ENCODE measurements at places on chromosomes 3 and 15.

DNA sequence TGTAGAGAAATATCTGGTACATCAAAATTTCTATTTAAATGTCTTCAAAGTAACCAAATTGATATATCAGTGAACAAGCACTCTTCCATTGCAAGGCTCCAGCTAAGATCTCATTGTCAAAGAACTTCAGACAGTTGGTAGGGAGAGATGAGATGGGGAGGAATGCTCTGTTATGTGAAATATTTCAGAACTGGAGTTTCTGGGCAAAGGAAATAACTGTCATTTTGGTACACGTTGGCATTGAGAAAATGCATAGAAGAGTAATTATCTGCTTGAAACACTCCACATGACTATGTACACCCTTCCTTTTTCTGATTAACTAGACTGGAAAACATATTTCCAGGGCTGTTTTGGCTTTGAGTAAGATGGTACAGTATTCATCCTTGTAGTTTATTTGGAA lies 297.5 kb upstream of the RASGRP1 start:
- DNase-seq, result no peak

GRCh38 chr15:33871980-33872379 lies 96.3 kb upstream of the CHRM5 start:
- DNase-seq, result no peak

DNA sequence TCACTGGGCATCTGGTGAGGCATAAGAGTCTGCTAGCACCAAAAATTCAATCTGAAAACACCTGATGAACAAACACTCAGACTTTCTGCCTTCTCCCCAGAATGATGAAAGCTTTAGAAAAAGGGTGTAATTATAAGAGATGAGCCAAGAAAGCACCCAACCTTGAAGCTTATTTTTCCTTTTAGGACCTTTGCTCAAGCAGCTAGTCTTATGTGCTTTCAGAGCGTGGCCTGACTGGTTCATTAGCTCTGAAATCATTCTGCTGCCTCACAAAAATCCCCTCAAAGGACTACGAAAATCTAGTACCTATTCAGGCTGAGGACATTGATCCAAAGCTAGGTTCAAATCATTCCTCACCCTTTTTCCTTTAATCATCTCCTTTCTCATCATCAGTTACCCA lies 662.3 kb downstream of the MAGI1 start:
- DNase-seq, result no peak

DNA sequence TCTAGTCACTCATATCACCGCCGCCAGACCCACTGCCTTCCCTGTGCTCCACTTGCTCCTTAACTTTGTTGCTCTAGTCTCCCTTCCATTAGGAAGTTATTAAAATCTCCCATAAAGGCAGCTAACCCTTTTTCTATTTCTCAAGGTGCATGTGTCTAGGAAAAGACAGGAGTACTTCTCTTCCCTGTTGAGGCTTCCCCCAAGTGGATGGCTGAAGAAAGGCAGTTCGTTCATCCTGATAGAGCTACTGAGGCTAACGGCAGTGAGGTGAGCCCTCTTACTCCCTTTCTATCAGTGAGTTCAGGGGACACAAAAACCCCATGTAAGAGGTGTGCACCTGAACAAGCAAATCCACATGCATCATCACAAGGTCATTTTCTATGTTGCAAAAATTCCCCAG lies 397.8 kb downstream of the IGSF11 start:
- no peak for DNase-seq

GRCh38 chr3:124116906-124117305 lies 125.0 kb upstream of the ROPN1 start:
- DNase-seq, result no peak

GRCh38 chr15:29795610-29796009 lies 26.7 kb downstream of the TJP1 start:
- DNase-seq, result no peak

GRCh38 chr3:143152043-143152442 lies 32.5 kb downstream of the CHST2 start:
- DNase-seq, result no peak

- no peak for DNase-seq
Observed at GRCh38 chr15:26537663-26538062, 235.2 kb downstream of the GABRB3 start.

DNA sequence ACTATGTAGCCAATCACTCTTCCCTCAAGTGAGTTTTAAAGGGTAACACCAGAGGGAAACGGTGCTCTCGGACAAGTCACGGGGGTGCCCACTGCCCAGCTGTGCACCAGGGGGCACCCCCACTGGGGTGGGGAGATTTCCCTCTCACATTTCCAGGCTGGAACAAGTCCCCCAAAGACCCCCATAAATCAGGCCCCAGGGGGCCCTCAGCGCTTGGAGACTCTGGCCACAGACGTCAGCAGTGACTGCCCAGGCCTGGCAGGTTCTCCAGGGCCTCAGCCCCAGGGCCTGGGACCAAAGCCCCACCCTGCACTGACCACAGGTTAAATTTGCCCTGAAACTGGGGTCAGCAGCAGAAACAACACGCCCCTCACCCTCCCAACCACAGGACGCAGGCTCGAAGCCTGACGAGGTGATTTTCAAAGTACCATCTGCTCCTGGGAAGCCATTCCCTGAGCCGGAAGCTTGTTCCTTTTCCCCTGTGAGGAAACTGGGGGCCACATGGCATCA lies 17.0 kb downstream of the XXYLT1 start:
- no peak for DNase-seq

DNA sequence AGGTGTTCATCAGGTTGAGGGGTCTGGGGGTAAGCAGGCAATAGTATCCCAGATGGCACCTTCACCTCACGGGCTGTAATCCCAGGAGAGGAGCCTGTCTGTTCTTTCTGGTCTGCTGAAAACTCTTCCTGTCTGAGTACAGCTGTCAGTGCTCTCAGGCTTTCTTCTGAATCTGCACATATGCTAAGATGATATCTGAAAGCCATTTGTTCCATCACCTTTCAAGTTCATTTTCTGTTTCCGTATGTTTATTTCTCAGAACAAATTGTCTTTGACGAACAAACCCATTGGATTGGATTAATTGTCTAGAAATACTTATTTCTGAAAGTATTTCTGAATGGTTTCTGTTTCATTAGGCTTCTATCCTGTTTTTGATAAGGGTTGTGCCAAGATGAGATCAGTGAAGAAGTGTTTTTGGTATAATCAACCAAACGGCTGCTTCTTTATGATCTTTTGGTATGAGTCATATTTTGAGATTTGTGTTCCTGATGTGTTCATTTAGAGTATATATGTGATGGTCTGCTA lies 13.3 kb downstream of the ZNF592 start:
- DNase-seq, result peak; percentile 10

- peak; percentile 10 for DNase-seq
Observed at GRCh38 chr3:117603097-117603496, 893.5 kb downstream of the TUSC7 start.

- no peak for DNase-seq
Observed at GRCh38 chr3:143914257-143914656, 57.4 kb upstream of the DIPK2A start.

DNA sequence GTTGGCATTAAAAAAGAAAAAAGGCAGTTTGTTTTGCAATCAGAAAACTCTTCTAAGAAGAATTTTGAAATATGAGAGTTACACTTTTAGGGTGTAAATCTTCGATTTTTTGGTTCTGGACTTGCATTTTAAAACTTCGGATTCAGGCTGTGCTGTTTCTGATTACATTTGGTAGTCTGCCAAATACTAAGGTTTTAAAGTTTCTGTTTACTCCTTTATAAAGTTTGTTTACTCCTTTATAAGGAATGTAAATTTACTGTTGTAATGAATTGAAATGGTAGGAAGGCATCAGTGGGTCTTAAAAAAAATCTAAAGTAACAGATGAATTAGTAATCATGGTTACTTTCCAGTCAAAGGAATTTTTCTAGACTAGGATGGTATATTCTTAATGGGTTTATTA lies 14.1 kb downstream of the FXR1 start:
- DNase-seq, result no peak

- peak; percentile 34 for DNase-seq
Observed at GRCh38 chr3:20051123-20051806, 11.0 kb downstream of the KAT2B start.

DNA sequence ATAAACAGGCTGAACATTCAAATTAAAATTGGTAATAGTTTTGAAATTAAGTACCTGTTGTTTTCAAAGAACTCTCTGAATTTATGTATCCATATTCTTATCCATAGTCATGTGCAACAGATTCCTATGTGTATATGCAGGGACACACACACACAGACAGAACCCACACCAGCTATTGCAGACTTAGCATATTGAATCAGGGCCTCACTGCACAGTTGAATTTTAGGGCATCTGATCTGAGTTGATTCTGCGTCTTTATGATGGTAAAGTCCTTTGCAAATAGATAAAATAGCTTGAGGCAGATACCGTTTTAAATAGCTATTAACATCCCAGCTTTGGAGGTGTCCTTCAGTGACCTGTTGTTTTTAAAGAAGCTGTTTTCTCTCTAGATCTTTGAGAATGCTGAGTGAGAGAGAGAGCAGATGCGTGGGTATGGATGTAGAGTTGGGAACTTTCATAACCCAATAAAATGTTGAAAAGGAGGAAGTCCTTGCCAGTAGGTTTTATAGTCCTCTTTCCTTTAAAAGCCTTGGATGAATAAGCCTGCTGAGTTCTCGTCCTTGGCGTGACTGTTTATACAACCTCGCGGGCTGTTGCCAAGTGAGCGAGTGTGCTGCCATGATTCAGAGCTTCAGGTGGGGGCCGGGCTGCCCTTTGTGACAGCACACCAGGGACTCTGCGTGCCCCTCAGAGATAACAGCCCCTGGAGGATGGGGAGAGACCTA lies 18.3 kb downstream of the MYZAP start:
- DNase-seq, result no peak

GRCh38 chr3:94862703-94863102 lies 799.8 kb downstream of the NSUN3 start:
- DNase-seq, result no peak

DNA sequence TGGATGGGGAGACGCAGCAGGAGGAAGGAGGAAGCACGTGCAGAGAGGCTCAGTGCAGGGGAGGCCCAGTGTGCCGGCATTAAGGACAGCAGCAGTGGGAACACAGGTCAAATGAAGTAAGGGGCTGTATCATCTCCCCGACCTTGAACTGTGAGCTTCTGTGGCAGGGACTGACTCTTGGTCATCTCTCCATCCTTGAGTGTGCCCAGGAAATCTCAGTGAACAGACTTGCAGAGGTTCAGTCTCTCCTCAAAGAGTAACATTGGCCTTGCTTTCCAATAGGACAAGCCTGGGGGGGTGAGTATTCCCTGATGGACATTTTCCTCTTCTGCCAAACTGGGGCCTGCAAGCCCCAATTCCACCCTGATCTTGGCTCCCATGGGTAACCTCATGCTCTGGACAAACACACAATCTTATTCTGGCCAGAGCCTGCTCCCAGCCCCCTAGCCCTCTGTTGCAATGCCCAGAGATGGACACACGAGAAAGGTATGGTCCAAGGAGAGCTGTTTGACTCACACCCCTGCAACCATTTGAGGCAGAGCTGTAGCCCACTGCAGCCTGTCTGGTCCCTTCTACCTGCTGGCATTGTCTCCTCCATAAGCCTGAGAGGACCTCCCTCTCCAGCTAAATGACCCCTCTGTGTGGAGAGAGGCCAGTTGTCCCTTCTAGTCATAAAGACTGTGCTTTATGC lies 50.9 kb downstream of the TLE3 start:
- no peak for DNase-seq

DNA sequence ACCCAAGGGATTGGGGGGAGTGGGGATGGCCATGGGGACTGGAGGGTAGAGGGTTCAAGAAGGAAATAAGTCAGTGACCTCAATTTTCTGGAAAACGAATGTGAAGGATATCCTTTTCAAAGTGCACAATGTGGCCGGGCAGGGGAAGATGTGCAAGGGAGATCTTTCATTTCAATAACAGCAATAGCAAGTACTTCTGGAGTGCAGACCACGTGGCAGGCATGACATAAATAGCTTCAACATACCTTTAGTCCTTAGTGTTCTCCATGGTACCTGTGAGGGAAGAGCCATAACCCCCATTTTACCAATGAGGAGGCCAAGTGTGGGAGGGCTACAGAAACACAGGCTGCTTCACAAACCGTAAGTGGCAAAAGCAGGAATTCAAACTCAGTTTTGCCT lies 138.7 kb downstream of the FOXP1 start:
- DNase-seq, result no peak

- DNase-seq, result no peak
Observed at GRCh38 chr3:60909526-60909925, 341.7 kb downstream of the FHIT start.

DNA sequence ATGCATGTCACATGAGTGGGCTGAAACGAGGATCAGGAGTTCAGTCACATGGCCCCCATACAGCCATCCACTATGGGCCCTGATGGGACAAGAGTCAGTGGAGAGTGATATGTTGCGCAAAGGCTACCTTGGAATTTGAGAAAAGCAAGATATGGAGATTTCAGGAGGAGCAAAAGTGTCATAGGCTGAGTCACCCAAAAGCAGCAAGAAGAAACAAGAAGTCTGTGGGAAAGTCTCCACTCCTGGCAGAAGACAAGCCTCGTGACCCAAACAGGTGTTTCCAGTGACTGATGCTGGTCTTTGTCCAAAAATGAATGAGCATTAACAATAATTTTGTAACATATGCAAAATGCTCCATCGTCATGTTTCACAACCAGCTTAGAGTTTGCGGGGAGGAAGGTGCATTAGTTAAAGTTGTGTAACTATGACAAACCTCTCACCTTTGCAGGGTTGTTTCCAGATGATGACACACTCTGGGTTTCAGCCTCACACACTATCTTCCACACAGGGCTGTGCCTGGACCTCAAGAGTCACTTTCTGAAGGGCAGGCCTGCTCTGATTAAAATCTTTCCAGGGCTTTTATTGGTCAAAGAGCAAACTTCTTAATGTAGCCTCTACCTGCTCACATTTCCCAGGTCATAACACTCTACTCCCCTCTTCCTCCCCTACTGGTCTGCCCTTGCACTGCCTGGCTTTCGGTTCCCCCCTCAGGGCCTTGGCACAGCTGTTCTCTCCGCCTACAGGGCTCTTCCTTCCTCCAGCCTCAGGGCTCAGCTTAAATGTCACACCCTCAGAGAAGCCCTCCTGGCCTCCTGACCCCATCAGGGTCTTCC lies 3.9 kb upstream of the DNASE1L3 start:
- DNase-seq, result no peak

DNA sequence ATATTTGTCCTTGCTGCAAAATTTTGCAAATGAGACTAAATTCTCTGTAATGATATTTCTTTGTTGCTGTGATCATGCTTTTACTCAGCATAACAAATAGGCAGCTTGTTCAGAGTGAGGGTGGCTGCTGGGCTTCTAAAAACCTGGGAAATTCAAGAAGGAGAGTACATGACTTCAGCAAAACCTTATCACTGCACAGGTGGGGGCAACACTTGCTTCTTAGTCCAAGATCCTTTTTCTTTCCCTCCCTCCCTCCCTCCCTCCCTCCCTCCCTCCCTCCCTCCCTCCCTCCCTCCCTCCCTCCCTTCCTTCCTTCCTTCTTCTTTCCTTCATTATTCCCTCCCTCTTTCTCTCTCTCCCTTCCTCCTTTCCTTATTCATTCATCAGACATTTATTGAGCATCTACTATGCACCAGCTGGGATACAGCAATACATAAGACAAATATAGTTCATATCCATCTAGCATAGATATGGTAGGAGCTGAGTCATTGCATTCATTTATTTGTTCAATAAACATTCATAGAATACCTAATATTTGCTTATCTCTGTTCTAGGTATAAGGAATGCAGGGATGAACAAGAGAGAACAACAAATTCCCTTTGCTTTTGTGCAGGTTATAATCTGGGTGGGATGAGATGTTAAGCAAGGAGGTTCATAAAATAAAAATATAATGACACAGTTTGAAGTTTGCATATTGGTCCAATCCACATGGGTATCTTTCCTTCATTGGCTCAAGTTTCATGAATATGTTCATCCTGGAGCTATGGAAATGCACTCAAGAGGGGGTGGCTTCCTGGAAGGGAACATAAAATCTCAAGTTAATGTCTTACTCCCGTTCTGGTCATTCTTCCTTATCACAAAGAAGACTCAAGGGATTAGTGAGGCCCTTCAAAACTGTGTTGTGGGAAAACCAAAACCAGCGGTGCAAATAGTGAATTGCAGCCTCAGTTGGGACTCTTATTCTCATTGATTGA lies 210.7 kb downstream of the PDCD6IP start:
- no peak for DNase-seq
